ENCODE measurements at places on chromosomes 7 and 10.

DNA sequence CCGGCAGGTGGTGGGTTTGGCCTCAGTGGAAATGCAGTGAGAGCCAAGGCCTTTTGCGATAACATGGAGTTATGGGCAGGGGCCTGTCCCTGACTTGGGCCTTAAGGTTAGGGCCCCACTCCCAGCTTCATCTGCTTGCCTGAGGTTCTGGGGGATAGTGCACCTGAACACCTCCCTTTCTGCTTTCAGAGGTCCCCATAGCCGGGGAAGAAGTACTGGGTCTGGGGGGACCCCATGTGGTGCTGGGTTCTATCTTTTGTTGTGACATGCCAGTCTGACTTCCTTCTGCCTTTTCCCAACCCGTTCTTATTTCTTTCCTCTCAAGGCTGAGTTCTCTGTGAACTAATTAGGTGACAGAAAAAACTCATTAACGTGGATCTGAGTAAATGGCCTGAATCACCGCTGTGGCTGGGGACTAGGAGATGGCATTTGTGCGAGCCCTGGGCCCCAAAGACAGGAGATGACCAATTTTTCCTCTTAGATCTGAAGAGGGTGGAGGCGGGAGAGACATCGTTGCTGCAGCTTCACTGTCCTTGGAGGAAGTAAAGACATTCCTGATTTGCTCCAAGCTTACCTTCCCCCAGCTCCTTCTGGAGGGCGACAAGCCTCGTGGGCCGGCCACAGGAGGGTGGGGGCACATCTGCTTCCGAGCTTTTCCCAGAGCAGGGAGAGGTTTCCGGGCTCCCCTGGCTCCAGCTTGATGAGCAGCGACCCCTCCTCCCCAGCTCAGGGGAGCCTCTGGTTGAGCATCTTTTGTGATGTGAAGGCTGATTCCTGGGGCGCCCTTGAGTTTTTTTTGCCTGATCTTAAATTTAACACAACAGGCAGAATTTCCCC lies 2.0 kb downstream of the AGAP3 start:
- DNase-seq, result no peak

DNA sequence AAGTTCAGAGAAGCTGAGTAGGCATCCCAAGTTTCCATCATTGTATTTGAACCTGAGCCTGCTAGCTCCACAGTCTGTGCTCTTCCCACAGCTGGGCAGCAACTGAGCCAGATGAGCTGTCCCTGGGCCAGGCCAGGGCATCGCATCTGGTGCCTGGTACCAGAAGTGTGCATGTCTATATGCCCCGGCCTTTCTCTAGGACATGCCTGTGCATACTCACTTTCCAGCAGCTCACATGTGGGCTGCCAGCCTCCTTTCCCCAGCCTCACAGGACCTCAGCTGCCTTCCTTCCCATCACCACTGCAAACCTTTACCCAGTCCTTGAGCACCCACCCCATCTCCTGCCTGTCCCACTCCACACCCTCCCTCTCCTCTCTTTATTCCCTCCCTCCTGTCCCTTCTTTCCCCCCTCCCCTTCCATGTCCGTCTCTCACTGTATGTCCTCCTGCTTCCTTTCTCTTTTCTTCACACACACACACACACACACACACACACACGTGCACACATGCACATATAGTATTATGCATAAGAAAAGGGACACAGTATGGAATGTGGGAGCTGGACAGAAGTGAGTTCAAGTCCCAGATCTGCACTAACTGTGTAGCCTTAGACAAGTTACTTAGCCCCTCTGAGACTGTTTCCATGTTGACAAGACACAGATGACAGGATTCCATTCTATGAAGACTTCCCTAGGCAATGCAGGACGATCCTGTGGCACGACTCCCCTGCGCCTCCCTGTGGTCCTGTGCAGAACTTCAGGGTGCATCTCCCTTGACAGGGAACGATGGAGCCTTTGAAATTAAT lies 10.9 kb downstream of the CDHR1 start:
- DNase-seq, result peak; percentile 34

DNA sequence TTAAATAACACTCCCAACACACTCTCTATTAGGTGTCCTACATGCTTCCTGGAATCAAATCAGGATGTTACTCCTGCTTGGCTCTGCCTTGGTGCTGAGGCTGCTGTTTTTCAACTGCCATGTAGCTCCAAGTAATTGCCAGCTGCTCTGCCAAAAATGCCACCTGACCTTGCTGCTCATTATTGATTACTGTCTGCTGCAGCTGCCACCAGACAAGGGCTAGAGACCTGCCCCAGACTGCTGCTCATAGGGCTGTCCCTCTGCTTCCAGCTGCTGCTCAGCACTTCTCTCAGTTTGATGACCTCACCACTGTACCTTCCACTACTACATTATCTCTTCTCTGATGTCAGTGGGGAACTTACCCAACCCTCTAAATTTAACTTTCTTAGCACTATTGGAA lies 102.5 kb downstream of the PCLO start:
- no peak for DNase-seq

- DNase-seq, result no peak
These were observed 9.7 kb downstream of the MXI1 start for GRCh38 chr10:110216942-110217661.

DNA sequence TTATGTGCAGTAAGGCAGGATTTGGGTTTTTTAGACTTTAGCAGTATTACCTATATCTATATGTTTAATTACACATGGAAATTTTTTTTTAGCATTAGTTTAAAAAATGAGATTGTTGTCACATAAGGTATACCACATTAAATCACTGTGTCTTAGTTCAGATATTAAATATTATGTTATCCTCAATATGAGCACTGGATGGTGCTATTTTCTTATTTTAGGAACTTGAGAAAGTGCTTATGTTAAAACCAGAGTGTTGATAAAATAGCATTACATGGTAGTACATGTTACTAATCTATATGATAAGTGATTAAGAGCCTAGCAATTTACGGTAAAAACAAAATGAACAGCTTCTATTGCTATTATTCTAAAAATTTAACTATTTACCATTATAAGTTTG lies 28.8 kb downstream of the MIOS start:
- DNase-seq, result no peak

GRCh38 chr10:9898633-9899395 lies 1118.9 kb upstream of the CELF2 start:
- DNase-seq, result no peak

GRCh38 chr7:48962821-48963505 lies 38.6 kb downstream of the CDC14C start:
- DNase-seq, result no peak

- DNase-seq, result no peak
These were observed 309.8 kb downstream of the AHR start for GRCh38 chr7:17608114-17608833.

DNA sequence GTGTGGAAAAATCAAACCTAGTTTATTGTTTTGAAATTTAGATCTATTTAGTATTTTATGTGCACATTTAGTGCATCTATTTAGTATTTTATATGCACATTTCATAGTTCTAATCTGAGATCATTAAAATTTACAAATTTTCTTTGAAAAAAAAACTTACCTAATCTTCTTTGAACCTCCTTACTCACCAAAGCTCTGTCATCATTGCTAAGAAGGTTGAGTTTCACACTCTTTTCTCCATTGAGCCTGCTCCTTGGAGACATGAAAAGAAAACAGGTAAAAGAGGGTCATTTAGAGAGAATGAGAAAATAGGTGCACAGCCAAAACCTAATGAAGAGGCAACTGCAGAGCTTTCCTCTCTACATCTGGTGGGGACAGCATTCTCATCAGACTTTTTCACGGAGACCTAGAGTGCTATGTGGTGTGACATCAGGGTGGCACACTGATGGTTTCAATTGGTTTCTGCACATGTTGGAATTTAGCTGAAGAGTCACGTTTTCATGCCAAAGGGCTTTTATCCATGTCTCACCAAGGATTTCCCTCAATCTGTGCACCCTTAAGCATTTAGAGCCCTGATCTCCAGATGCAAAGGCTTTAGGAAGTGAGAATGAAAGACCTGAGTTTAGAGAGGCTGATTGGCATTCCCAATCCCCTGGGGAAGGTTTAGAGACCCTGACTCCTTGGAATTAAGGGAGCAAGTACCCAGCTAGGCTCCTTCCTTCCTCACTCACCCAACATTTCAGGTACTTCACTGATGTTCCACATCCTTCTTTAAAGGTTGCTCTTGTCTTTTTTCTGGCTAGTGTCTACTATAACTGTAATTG lies 89.2 kb upstream of the CAPZA2 start:
- no peak for DNase-seq

GRCh38 chr10:102799691-102800471 lies 37.3 kb downstream of the CYP17A1 start:
- no peak for DNase-seq

- no peak for DNase-seq
These were observed 242.3 kb upstream of the DKK1 start for GRCh38 chr10:52071814-52072213.

- DNase-seq, result no peak
These were observed 3.8 kb downstream of the KAZALD1 start for GRCh38 chr10:101065481-101066145.

DNA sequence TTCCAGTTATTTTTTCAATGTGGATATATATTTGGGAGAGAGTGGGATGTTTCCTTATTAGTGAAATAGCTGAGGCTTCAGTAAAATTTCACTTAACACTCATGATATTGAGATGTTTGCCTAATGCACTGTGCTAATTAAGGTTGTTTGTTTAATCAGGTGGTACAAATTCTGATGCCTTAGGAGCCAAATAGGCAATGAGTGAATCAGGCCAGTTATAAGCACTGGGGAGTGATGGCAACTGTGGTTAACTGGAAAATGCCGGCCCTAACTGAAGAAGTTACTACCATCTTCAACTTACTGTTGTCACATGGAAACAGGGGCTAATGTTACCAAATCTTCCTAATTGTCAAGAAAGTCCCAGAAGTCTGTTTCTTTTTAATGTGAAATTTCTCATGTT lies 32.0 kb downstream of the VCL start:
- DNase-seq, result no peak

- peak; percentile 56 for DNase-seq
These were observed at the start of gene AOAH for GRCh38 chr7:36723951-36724664. TSS of gene AOAH (minus strand) at chr7:36724494. CDS start at chr7:36724148, 346 bp downstream.

DNA sequence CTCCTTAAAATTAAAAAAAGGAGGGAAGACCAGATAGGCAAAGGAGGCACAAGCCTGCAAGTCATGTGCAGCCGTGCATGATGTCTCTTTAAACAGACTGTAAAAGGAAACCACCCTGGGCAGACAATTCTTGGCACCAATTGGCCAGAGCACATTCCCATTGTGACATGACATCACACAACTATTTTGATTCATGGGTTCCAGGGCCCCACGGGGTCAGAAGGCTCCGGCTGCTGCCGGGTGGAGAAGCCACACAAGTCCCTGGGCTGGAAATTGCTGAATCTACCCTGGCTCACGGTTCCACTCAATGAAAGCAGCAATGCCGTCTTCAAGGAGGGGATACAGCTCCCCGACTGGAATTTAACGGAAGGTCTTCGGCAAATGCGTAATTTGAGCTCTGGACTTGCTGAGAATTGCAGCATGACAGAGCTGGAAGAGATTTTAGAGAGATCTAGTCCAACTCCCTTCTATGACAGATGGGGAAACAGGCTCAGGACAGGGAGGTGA lies 140.5 kb downstream of the PRKAG2 start:
- no peak for DNase-seq

GRCh38 chr7:98831641-98832221 lies 38.1 kb downstream of the TMEM130 start:
- DNase-seq, result no peak

- no peak for DNase-seq
These were observed 100.6 kb upstream of the CELF2 start for GRCh38 chr10:10917031-10917430.

DNA sequence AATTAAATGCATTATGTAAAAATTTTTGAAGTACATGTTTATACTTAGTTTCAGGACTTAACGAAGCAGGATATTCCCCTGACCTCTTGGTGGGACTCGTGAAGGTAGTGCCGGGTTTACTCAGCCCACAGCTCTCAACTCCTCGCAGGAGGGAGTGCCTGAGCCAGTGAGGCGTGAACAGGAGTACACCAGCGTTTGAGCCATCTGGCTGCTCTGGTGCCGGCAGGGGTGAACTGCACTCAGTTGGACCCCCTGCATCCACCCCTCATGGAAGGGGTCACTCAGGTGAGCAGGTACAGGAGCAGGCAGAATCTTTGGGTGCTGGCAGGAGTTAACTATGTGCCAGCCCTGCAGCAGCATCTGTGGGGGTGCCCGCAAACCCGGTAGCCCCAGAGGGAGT lies 625.1 kb upstream of the PCDH15 start:
- DNase-seq, result no peak

DNA sequence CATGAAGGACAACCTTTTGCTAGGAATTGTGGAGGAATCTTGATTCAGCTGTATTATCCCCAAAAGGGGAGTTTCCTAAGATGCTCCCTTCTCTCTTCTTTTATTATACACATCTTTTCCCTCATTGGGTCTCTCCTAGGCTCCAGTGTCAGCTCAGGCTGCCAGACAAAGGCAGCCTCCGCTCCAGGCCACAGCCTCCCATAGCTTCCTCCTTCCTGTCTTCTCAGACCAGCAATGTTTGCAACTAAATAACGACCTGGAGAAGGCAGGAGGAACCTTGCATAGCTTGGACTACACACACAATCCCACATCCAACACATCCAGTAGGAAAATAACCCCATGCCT lies 12.3 kb downstream of the SFXN3 start:
- no peak for DNase-seq

DNA sequence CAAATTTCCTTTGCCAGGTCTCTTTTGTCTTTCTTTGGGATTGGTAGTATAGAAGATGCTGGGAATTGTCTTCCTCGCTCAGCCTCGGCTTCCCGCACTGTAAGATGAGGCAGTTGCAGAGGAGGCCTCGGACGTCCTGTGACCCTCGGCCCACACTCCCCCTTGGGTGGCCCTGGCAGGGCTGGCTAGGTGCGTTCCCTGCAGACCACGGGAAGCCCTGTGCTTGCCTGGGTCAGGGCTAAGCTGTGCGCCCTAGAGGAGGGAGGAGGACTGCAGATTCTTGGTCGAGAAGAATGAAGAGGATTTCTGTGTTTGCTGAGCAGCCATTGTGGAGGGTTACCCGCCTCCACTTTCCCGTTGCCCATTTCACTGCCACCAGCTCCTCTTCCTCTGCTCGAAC lies 42.8 kb downstream of the WIPI2 start:
- no peak for DNase-seq

- DNase-seq, result no peak
These were observed 53.6 kb upstream of the DNAAF5 start for GRCh38 chr7:672891-673290.

DNA sequence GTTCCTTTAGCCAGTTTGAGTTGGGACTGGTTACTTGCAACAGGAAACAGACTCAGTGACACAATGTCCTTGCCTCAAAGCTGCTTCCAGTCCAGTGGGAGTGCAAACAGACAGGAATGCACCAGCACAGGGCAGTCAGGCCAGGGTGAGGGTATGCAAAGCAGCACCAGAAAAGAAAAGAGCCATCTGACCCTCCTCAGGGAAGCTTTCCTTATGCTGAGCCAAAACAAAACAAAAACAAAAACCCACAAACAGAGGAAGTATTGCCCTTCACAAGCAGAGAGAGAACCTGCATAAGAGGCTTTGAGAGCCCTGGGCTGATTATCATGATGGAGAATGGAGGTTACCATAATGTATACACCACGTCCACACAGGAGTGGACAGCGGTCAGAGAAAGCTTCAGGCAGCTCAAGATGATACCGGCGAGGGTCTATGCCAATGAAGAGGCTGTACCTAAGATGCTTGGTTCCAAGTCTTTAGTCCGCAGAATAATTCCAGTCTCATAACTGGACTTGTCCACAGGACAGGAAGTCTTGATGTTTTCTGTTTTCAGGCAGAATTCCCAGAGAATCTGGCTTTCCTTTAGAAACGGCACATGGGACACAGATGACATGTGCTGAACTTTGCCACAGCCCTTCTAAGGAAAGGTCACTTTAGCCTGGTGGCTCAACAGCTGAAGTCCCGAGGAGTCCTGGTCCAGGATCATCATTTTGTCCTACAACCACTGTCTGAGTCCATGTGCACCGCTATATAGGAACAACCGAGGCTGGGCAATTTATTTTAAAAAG lies 263.3 kb downstream of the TNS3 start:
- DNase-seq, result no peak
